DMS79 treated with DMSO at 0.1 percent for 48 hours (cell line): ENCODE measurements at places on chromosomes 3 and 15.

- no peak for DNase-seq
Observed at GRCh38 chr3:115081444-115081843, 65.6 kb downstream of the ZBTB20 start.

DNA sequence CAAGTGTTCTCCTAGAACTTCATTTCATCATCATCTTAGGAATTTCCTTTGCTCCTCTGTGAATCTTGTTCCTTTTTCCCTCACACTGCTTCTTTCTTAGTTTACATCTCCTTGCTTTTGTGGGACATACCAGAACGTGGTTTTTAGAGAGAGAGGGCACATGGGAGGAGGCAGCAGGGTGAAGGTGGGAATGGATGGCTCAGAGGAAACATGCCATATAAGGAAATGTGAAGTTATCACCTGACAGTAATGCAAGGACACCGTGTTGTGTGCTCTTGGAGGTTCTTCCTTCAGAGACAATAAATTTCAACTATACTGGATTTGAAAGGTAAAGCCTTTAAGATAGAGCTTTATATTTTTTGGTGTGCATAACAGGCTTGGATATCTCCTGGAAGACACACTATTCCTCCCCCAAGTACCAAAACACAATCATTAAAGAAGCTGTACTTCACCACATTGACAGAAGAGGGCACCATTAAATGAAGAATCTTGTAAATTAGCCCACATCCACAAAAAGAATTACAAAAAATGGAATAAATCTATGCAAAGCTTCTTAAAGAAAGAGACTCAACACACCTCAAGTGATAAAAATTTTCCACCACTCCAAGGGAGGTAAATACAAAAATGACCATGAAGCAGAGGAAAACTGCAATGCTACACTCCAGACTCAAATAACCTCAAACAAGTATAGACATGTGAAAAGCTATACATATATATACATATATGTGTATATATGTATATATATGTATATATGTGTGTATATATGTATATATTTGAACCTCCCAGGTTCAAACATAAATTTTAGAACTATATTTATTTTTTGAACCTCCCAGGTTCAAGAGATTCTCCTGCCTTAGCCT lies 26.1 kb downstream of the RPL39L start:
- no peak for DNase-seq

GRCh38 chr15:75023872-75024636 lies 664 bp downstream of the PPCDC start:
- DNase-seq = peak; percentile 29

DNA sequence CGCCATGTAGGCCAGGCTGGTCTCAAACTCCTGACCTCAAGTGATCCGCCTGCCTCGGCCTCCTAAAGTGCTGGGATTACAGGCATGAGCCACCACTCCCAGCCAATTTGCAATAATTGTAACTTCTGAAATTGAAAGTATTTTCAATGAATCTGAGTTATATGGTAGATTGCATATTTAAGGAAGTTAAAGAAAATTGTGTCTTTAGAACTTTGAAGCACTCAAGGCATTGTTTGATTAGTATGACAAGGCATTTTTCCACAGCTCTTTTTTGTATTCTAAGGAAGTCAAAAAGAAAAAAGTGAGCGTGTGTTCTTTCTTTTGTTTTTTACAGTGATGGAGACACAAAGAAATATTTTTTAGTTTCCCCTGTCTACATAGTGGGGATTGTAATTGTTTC lies 15.7 kb upstream of the RPLP1 start:
- DNase-seq = no peak

- DNase-seq = peak; percentile 75
Observed at GRCh38 chr3:124592658-124593441, 137.4 kb upstream of the UMPS start.

GRCh38 chr15:50124631-50125030 lies 5.6 kb upstream of the ATP8B4 start:
- no peak for DNase-seq

DNA sequence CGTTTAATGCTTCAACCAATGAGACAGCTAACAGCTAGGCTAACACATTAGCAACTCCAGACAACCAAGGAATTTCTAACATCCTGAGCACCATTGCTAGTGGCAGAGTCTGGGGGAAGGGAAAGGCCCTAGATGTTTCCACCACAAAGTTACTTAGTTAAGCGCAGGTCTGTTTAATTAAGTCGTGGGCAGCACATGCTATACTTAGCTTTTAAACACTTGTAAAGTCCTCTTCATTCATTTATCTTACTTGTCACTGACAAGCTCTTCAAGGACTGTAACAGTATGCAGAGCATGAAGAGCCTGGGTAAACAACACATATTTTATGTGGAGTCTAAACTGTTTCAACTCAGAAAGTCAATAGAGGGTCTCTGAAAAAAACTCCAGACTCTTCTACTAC lies 221.1 kb upstream of the WNT5A start:
- DNase-seq = peak; percentile 48

- DNase-seq = no peak
Observed at GRCh38 chr3:59658274-59658673, 608.4 kb upstream of the CFAP20DC start.

GRCh38 chr3:18443665-18444594 lies 18.8 kb upstream of the SATB1 start:
- no peak for DNase-seq

- no peak for DNase-seq
Observed at GRCh38 chr3:8482263-8482662, 19.4 kb upstream of the LMCD1 start.

DNA sequence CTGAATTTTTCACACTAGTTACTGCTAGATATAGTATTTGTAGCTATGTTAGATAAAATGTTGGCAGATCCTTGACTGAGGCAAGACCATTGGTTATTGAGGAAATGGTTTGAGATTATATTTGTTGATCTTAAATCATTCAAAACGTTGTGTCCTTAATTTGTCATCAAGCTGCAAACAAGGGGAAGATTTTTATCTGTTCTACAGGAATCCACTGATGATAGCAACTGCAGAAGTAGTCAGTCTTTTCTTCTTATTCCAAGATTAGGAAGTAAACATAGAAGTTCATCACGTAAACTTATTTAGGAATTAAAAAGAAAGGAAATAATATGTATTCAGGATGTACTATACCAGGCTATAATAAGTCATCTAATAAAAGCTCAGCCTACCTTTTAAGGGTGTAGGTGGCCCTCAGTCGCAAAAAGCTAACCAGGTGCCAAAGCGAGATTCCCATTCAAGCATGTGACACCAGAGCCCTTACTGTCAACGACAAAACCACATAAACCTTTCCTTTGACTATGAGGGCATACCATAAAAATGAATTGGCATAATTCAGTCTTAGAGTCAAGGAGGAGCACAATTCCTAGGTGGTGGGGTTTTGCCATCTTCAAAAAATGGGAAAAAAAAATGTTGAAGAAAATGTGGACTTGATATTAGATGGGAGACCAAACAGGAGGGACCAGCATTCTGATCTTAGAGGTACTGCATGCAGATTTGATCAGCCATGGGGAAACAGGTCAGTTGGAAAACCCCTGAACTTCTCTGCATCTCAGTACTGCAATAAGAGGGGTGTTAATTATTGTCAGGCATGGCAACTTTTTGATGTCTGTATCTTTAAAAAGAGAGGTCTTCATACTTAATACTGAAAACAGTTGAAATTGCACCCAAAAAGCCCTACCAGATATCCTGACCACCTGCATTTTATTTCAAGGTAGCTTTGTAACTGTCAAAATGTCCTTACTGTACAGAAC lies 212.5 kb upstream of the UBE2E1 start:
- DNase-seq = no peak

GRCh38 chr3:194810076-194810475 lies 124.4 kb downstream of the FAM43A start:
- DNase-seq = no peak

GRCh38 chr15:80090879-80091503 lies 31.5 kb downstream of the ZFAND6 start:
- no peak for DNase-seq

- no peak for DNase-seq
Observed at GRCh38 chr3:56547486-56547885, 9.5 kb upstream of the CCDC66 start.

GRCh38 chr3:100073049-100073713 lies 41.1 kb downstream of the FILIP1L start:
- no peak for DNase-seq

- DNase-seq = no peak
Observed at GRCh38 chr3:63228677-63229076, 49.4 kb upstream of the SYNPR start.

- no peak for DNase-seq
Observed at GRCh38 chr15:100042558-100042957, 299.2 kb downstream of the ADAMTS17 start.
